ENCODE measurements at places on chromosomes 2 and 18.

DNA sequence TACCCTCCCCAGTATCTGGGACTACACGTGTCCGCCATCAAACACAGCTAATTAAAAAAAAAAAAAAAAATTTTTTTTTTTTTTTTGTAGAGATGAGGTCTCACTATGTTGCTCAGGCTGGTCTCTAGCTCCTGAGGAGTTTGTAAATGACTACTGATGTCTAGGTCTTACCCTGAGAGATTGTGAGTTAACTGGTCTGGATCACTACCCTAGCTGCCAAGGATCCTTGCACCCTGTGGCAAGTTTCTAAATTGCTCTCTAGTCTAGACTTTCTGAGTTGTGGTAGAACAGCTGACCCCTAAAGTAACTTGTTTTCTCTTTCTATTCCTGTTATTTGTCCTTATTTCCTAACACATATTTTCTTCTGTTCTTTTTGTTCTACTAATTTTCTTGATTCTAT is 44.5 kb downstream of the ABHD3 start:
- no peak for DNase-seq

DNA sequence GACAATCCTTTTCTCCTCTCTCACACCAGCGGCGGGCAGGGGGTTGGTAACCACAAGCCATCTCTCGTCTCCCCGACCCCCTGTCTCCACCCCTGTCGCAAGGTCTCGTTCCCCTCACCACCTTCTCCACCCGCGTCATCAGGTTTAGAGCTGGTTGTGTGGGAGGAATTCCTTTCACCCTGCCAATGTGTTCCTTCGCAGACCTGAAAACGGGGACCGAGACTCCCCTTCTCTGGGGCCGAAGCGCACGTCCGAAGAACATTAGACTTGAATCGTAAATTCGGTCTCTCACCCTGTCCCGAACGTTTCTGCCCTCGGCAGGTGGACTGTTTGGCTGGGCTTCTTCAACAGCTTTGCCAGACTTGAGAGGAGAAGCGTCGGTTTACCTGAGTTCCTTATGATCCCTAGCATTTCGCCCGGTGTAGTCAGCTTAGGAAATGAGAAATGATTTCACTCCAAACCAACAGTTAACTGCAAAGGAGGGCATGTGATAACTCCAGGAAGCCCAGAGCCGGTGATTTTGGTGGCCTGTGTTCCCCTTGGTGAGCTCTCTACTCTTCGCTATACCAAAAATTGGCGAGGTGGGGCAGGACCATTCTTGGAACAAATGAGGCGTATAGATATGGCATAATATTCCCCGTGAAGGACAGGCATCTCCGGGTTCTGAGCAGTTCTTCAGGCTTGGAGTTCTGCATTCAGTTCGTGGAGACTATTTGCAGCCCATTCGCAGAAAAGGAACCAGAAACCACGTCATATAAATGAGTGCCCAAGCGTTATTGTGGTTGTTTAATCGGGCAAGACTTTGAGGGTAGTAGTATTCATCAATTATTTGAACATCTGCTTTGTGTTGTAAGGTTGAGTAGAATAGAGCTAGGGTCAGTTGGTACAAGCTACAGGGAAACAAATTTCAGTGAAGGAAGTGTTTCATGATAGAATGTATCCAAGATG is 694 bp downstream of the CFAP36 start:
- peak; percentile 59 for DNase-seq

GRCh38 chr2:85957256-85957655 is 68.5 kb upstream of the ST3GAL5 start:
- DNase-seq: peak; percentile 84

DNA sequence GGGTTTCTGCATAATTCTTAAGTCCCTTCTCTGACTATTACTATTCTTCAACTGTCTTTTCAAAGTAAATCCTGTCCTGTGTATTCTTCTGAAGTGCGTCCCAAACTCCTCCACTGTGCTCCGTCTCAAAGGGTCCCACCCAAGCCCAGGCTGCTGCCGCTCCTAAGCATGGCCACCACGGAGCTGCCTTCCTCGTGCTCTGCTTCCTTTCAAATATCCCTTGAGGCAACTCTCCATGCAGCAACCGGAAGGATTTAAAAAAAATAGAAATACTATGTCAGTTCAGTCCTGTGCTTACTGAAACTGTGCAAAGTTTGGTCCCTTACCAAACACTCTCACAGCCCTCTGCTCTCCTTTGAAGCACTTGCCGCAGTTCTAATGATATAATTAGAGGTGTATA is 116.1 kb downstream of the NOL10 start:
- DNase-seq: no peak

DNA sequence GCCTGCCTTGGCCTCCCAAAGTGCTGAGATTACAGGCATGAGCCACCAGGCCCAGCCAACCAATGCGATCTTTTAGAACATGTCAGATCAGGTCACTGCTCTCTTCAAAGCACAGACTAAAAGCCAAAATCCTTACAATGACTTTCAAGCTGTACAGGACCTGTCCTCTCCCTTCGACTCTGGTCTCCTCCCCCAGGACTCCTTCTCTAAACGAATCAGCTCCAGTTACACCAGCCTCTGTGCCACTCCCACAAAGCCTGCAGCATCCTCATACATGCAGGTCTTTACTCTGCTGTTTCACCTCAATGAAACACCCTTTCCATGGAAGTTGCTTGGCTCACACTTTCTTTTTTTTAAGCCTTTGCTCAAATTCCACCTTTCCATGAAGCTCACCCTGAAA is 436.0 kb downstream of the METTL4 start:
- no peak for DNase-seq

DNA sequence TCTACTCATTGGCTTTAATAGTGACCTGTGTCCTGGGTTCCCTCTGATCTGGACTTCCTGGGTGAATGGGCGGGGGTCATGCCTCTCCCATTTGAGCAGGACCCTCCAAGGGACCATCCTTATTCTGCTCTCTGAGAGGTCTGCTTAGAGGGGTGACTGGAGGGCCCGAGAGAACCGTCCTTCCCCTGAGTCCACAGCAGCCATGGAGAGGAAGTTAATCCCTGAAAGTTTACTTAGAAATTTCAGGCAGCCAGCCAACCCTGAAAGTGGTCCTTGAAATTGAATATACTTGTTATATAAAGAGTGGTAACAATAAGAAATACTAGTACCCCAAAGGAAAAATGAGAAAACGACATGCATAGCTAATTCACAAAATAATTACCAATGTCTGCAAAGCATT is 226.1 kb downstream of the DYSF start:
- no peak for DNase-seq

DNA sequence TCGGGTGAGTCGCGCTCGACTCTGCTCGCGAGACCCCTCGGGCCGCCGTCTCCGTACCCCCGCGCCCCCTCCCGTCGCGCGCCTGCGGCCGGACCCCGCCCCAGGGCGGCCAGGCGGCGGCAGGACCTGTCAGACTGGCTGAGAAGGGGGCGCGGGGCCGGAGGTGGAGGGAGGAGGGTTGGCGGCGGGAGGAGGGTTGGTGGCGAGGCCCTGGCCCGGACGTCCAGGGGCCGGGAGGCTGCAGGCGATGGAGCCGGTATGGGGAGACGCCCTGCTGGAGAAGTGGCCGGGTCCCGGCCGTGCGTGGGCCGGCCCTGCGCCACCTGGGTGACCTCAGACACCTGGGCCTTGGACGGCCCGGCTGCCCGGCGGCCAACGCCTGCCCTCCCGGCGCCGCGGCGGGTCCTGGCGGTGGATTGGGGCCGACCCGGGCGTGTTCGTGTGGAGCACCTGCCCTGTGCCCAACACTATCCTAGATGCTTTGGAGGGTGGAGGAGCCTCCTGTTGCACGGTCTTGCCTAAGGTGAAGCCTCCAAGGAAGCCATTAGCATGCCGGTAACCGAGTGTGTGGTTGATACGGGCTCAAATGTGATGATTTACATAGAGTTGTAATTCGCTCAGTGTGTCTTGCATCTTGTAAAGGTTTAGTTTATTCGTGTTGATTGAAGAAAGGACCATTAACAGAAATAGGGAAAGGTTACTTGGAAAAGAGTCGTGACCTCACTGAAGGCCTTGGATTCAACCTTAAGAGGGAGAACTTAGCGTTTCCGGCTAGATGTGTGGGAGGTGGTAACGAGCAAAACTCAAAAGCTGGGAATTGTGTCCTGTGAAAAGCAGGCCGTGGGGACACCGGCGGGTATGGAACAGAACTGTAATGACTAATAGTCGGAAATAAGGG is 550 bp downstream of the MYL12B start:
- DNase-seq: no peak

DNA sequence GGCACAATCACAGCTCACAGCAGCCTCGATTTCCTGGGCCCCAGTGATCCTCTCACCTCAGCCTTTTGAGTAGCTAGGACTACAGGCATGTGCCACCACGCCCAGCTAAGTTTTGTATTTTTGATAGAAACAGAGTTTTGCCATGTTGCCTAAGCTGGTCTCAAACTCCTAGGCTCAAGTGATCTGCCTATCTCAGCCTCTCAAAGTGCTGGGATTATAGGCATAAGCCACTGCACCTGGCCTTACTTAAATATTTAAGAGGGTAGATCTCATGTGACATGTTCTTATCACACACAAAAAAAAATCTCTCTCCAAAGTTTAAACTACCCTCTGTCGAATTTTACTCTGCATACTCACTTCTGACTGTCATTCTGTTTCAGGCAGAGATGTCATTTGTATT is 75.4 kb upstream of the CHRNA1 start:
- DNase-seq: no peak

- DNase-seq: no peak
Measured at GRCh38 chr18:27121108-27121507, 64.0 kb downstream of the CHST9 start.

GRCh38 chr2:165293440-165294420 is 54.5 kb downstream of the SCN2A start:
- peak; percentile 98 for DNase-seq

DNA sequence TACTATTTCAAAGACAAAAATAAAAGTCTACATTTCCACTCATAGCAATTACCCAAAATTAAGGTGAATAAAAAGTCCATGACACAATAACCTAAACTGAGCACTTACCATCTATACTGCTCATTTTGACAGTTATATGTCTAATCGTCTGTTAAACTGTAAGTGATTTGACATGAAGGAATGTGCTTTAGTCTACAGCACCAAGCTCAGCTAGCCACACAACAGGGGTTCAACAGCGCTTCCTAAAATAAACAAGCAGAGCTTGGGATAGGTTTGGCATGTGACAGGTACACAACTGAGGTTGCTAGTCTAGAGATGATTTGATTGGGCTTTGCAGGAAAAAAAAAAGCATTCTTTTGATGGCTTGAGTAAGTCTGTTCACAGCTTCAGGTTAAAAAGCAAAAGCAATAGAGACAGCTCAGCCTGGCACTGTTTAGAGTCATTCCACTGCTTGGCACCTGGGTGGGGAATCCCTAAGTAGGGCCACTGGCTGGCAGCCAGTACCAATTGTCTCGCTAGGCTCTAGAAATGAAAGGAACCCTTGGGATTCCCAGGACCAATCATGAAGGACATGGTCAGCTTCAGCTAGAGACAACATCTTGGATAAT is 78.6 kb downstream of the BARD1 start:
- DNase-seq: no peak

GRCh38 chr2:234348081-234348480 is 148.8 kb downstream of the ARL4C start:
- DNase-seq: no peak

DNA sequence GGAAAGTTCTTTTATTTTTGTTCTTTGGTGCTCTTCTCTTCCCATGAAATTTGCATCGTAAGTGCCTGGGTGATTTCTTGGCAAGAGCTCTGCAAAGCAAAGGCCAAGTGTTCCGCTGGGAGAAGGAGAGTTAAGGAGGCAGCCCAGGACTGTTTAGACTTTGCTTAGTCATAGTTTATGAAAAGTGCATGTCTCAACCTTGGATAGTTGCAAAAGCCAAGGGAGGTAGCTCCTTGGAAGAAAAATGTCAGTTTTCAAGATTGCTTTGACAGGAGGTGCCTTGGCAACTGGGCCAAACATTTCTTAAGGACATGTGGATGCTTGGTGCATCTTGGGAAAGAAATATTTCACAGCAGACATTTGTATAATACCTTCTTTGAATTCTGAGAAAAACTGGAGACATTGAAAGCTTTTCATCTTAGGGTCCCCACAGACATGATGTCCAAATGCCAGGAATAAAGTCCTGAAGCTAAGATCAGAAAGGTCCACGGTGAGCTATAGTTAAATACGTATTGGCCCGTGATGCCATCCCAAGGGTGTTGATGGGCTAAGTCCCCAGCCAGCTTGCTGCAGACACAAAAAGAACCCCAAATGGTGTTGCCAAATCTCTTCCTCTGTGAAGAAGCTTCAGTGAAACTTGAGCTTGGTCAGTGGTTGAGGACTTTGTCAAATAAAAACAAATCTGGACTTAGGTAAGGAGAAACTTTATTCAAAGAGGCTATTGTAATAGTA is 96.3 kb upstream of the THUMPD2 start:
- DNase-seq: no peak

GRCh38 chr2:158573739-158574138 is 117.0 kb downstream of the PKP4 start:
- DNase-seq: no peak

- DNase-seq: no peak
Measured at GRCh38 chr2:47086054-47086471, 69.0 kb downstream of the STPG4 start.

DNA sequence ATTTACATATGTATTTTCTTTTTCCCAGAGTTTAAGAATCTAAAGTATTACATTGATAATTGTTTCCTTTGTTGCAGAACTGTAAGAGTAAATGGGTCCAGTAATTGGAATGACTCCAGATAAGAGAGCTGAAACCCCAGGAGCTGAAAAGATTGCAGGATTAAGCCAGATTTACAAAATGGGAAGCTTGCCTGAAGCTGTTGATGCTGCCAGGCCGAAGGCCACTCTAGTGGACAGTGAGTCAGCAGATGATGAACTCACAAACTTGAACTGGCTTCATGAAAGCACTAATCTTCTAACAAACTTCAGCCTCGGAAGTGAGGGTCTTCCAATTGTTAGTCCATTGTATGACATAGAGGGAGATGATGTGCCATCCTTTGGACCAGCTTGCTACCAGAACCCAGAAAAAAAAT is 183.8 kb upstream of the STON1 start:
- peak; percentile 91 for DNase-seq

DNA sequence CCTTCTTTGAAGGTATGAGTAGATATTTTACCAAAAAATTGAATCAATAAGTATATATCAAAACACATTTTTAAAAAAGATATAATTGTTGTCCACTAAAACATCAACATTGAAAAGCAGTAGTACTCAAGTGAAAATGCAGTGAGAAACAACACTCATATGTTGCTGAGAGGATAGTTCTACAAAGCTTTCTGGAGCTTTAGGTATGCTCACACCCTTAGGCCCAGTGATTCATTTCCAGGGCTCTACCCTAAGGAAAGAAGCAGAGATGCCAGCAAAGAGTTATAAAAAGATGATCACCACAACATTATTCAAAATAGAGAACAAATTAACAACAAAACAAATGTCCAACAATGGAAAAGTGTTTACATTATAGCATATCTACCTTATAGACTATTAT is 197.3 kb upstream of the CCDC150 start:
- DNase-seq: no peak

GRCh38 chr2:120587279-120587996 is 148.2 kb upstream of the GLI2 start:
- DNase-seq: no peak

- DNase-seq: no peak
Measured at GRCh38 chr18:7592305-7593071, 25.4 kb downstream of the PTPRM start.

Data from cerebellar cortex (tissue), 1 donor.